Left cardiac atrium (tissue), 4 donors: ENCODE measurements at places on chromosomes 7 and 10. TPM values are rescaled to one million over a fixed set of nuclear protein-coding genes. Genes with fewer than 3 reads are reported as not detected.

DNA sequence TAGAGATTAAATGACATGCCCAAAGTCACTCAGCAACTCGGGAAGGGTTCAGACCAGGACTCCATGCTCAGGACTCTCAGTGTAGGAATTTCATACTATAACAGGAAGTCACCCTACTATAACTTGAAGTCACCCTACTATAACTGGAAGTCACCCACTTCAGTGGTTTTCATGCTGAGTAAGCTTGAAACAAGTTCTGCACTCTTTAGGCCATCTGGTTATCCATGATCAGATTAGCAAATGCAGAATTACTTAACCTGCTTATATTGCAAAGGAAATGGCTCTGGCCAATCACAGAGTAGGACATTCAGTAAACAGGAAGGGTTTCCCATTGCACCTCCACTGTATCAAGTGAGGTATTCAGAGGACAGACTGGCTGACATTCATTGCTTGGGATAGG, 1240.4 kb downstream of the GATA3 start:
- DNase-seq: no peak

DNA sequence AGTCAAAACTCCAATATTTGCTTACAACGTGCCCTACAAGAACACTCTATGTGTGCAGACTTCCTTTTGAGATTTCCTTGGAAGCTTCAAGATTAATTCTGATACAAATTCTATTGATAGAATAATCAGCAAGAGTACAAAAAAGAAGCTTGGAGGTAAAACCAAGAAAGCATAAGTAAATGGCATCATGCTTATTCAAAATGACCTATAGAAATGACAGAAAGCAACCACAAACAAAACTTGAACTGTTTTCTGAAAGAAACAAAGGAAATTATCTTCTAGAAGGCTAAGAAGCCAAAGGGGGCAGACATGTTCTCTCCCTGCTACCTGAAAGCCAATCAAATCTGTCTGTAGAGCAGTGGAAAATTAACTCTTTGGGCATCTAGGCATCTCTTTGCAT, 73.0 kb downstream of the CTNNA3 start:
- DNase-seq: no peak

GRCh38 chr10:128046953-128047290, 79.3 kb downstream of the MKI67 start:
- DNase-seq: no peak

DNA sequence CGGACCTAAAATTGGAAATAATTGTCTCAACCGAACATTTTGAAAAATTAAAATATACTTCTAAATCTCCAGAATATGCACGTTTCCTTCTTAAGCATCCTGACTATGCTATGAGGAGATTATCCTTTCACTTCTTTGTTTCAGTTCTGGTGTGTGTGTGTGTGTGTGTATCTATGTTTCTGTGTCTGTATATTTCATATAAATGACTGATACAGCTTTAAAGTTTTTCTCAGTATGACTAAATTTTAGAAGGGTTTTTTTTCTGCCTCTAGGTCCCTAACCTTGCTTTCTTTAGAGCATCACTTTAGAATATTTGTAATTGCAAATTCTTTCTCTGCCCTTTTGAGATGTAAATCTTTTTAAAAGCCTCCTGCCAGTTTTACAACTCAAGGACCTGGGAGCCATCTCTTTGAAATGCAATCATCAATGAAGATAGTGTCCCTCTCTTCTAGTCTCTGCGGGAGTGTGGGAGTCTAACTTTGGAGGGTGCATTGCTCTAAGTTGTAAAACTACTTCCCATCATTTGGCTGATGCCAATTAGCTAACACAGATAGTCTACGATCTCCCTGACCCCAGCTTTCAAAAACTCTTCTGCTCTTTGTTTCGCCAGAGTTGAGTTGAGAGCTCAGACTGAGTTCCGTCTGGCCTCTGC, 782.0 kb upstream of the ZWINT start:
- DNase-seq: no peak

Gene MRPS17
- 18.8 TPM for total RNA-seq
